ENCODE measurements at places on chromosomes 7 and 10.
A peak's percentile ranks its signal among the peaks of the same experiment; 100 is the strongest.

GRCh38 chr7:66558201-66558641 lies 70.5 kb upstream of the KCTD7 start:
- DNase-seq: no peak

GRCh38 chr7:158777793-158778192 lies 51.5 kb downstream of the ESYT2 start:
- DNase-seq: no peak

- DNase-seq: peak; percentile 38
These were observed 24.1 kb upstream of the ZC3HAV1L start for GRCh38 chr7:139059905-139060304.

DNA sequence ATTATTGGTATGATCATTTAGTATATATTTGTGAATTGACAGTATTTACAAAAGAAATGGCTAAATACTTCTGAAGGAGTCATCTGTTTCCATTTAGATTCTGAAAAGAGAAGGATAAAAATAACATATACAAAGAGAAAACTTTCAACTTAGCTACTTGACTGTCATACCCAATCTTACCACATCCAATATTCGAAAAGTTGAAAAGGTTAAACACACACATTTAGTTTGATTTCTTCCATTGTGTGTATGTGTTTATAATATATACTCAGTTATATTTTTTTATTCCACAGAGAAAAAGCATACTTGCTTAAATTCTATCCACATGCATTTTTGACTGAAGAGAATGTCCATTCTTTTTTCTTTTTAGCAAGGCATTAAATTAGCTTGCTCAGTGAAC lies 470.7 kb downstream of the TFEC start:
- no peak for DNase-seq

DNA sequence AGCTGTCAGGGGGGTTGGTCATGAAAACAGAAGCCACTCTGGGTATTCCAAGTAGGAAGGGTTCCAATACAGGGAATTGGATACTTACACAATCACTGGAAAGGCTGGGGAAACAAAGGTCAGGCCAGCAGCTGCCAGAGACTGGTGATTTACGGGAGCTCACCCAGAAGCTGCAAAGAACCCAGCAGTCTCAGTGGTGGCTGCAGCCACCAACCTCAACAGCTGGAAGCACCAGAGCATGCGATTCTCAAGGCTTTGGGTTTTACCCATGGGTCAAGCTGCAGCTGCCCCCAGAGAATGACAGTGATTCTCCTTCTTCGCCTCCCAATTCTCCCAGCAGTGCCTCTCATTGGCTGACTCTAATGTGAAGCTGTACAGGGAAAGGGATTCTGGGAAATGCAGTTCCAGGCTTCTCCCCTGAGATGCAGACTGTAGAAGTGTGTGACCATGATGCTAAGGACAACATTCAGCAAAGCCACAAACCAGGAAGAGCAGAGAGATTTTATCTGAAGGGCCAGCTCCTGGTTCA lies 107.2 kb upstream of the TCF7L2 start:
- no peak for DNase-seq

- DNase-seq: no peak
These were observed 230.8 kb upstream of the NPVF start for GRCh38 chr7:25459057-25459456.

DNA sequence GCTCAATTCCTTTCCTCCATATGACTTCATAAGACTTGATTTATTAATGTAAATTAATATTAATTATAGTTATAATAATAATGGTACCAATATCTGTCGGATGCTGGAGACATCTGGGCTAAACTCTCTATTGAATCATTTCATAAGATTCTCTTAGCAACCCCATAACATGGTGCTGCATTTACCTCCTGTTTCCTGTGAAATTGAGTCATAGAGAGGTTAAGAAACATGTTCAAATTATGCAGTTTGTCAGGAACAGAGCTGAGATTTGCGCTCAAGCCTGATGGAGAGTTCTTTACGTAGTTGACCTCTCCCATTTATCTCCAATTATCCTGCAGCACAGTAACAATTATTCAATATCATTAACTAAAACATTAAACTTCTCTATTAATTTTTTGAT lies 621.8 kb upstream of the FZD8 start:
- DNase-seq: no peak

GRCh38 chr7:30771880-30772425 lies 736 bp downstream of the MINDY4 start:
- DNase-seq: peak; percentile 48

DNA sequence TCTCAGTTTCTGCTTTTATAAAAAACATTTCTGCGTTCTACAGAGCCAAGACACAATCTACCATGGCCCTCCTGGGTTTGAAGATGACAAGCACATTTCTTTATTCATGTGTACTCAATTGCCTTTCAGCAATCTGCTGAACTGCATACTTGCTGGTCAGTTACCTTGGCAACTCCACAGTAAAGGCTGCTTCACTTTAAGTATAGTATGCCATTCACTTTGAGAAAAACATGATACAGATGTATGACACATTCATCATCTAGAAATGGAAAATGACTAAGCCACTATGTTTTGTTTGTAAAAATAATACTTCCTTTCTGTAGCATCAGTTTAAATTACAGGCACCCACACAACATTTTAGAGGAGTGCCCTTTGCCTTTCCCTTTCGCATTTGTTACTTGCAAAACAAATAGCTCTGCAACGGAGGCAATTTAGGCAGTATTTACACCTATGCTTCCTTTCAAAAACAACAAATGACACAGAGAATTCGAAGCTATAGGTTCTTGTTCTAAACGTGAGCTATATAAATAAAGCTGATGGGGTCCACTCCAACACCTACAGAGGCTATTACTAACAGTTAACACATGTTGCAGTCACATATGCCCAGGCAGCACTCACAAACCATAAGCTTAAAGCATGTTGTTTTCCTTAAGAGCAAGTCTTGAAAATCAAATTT lies 23.5 kb downstream of the SGCE start:
- no peak for DNase-seq

GRCh38 chr7:135553346-135553745 lies 4.4 kb upstream of the NUP205 start:
- DNase-seq: no peak

- DNase-seq: no peak
These were observed 15.5 kb downstream of the TM9SF3 start for GRCh38 chr10:96570983-96571964.

DNA sequence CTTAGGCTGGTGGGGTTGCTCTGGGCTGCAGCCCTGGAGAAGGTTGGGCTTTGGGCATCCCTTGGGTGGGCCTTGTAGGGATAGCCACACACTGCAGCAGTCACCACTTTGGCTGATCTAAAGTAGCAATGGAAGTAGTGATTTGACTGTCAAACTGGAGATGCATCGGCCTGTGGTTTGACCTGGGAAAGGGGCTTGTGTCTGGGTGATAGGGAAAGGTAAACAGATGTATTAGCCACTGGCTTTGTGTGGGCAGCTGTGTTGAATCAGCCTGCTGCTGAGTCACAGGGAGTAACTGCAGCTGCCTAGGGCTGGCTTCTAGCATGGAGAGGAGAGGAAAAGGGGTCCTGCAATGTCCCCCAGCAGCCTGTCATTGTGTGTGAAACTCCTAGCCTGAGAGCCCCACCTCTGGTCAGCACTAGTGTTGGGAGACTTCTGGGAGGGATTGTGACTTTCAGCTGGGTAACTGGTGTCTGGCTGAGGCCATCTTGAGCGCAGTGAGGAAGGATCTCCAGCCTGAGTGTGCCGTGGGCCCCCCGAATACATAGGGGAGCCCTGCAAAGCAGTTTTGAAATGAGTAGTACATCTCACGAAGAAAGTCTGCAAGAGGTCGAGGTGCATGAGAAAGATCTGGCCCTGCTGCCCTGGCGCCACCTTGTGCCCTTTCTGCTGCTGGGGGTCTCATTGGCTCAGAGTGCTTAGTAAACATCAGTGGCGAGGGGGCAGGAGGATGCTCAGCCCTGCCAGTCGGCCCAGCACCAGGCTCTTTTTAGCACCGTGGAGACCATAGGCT lies 117.3 kb downstream of the FANK1 start:
- DNase-seq: peak; percentile 34

DNA sequence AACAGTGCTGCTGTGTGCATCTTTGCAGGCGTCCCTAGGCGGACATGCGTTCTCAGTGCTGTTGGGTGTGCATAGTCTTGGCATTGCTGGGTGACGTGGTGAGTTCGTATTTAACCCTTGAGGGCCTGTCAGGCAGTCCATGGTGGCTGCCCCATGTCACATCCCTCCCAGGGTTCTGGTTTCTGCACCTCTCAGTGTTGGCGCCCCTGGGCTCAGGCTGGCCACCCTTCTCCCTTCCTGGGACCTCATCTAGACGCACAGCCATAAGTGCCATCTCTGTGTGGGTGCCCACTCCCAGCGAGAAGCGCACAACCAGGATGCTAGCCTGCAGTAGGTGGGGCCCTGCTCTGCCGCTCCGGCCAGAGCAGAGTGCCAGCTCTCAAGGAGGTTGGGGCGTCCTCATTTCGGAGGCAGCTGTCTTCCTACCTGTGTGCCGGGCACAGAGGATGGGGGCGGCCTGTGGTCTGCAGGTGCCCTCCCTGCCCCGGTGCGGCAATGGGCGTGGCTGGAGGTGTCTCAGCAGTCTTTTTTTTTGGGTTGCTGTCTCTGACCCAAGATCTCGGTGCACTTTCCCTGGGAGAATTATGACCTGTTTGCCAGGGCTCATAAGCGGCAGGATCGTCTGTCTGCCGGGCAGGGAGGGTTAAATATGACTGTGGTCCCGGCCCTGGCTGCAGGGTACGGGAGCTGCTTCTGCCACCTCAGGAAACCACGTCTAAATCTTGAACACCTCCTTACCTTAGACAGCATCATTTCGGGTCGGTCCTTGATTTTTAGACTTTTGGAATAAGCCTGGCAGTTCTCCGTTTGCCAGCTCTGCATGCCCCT lies 6.5 kb downstream of the INPP5A start:
- DNase-seq: peak; percentile 9

- DNase-seq: no peak
These were observed 182.1 kb downstream of the CHCHD3 start for GRCh38 chr7:132899833-132900232.

- DNase-seq: no peak
These were observed 221.8 kb downstream of the GLRX3 start for GRCh38 chr10:130357951-130358350.

DNA sequence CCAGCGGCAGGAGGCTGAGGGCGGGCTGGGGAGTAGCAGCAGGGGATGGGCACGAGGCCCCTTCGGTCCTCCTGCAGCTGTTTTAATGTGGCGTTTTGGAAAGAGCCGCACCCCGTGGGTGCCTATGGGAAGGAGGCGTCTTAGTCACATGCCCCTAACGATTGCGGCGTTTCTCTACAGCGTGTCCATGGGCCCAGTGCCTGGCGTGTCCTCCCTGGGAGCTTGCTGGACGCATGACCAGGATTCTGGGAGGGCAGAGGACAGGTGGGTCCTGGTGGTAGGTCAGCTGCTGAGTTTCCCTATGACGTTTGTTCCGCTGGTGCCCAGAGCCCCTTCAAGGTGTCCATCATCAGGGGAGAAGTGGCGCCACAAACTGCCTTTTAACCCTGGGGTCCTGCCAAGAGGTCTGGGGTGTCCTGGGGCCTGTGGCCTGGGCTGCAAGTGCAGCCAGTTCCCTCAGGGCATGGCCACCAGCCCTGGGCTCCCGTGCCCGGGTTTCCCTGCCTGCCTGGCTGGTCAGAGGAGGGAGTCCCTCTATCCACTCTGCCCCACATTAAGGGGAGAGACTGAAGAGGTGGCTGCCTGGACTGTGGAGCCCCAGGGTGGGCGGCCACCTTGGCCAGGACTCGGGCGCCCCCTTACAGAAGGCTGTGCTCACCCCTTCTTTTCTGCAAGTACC lies 48.7 kb downstream of the PWWP2B start:
- DNase-seq: no peak

- no peak for DNase-seq
These were observed 139.8 kb downstream of the GRID1 start for GRCh38 chr10:86226781-86227201.

Measured in GM13976 (cell line).